WTC11 (cell line): ENCODE measurements at places on chromosomes 3 and 15. TPM values are rescaled to one million over a fixed set of nuclear protein-coding genes. Genes with fewer than 3 reads are reported as not detected.

GRCh38 chr15:92521624-92522008, 127.9 kb downstream of the ST8SIA2 start:
- H3K27ac ChIP-seq, result no peak overlapping the region; the same call in 1 of the 2 replicates
- peak; percentile 75 for DNase-seq
- H3K36me3 ChIP-seq, result peaks cover 3% of the 10 kb centered on the region; the same call in 1 of the 2 replicates
- no peaks in the 10 kb centered on the region for H3K27me3 ChIP-seq
- peaks cover 29% of the 10 kb centered on the region for H3K4me1 ChIP-seq

DNA sequence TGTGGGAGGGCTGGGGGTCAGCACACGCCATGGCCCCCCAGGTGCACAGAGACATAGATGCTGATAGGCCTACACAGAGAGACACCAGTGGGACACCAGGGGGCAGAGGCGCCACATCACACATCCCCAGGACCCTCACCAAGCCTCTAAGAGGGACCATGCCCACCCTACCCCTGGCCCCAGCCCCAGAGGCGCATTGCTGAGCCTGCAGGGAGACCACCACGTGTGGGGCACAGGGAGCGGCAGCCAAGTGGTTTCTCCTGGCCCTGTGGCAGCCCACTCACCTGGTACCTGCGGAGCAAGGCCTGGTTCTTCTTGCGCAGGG, 1.2 kb downstream of the CCDC9B start:
- DNase-seq, result no peak
- no peaks in the 10 kb centered on the region for H3K36me3 ChIP-seq
- H3K4me3 ChIP-seq, result no peak overlapping the region
- no peak overlapping the region for H3K27ac ChIP-seq
- H3K27me3 ChIP-seq, result peaks cover 5% of the 10 kb centered on the region

GRCh38 chr3:47614788-47615187, 36.1 kb upstream of the CSPG5 start:
- H3K27ac ChIP-seq, result no peak overlapping the region
- H3K4me1 ChIP-seq, result 0 out of 2 replicates have a peak, but pooled peaks cover 2% of the 10 kb centered on the region
- DNase-seq, result no peak
- H3K4me3 ChIP-seq, result no peak overlapping the region
- peaks cover 51% of the 10 kb centered on the region for H3K36me3 ChIP-seq
- H3K27me3 ChIP-seq, result no peaks in the 10 kb centered on the region

Gene SLC51A
- total RNA-seq, result 6.9 to 8.4 TPM (median 7.6 TPM) in 3 replicates

GRCh38 chr3:120171134-120171873, 77.1 kb upstream of the GSK3B start:
- no peaks in the 10 kb centered on the region for H3K36me3 ChIP-seq
- no peak for DNase-seq
- H3K27ac ChIP-seq, result no peak overlapping the region
- no peak overlapping the region for H3K4me3 ChIP-seq
- H3K27me3 ChIP-seq, result no peaks in the 10 kb centered on the region

Gene PRSS50
- total RNA-seq, result 0.70 to 1.4 TPM (median 1.2 TPM) in 3 replicates
